ENCODE measurements at places on chromosomes 13 and 19.

DNA sequence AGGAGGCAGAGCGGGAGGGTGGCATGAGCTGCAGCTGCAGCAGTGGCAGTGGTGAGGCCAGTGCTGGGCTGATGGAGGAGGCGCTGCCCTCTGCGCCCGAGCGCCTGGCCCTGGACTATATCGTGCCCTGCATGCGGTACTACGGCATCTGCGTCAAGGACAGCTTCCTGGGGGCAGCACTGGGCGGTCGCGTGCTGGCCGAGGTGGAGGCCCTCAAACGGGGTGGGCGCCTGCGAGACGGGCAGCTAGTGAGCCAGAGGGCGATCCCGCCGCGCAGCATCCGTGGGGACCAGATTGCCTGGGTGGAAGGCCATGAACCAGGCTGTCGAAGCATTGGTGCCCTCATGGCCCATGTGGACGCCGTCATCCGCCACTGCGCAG, 2.0 kb downstream of the EGLN2 start:
- no peak for DNase-seq

GRCh38 chr19:3721887-3722442, 13.8 kb downstream of the TJP3 start:
- DNase-seq: no peak

- DNase-seq: no peak
Measured at GRCh38 chr19:29478578-29479565, 46.9 kb upstream of the VSTM2B start.

DNA sequence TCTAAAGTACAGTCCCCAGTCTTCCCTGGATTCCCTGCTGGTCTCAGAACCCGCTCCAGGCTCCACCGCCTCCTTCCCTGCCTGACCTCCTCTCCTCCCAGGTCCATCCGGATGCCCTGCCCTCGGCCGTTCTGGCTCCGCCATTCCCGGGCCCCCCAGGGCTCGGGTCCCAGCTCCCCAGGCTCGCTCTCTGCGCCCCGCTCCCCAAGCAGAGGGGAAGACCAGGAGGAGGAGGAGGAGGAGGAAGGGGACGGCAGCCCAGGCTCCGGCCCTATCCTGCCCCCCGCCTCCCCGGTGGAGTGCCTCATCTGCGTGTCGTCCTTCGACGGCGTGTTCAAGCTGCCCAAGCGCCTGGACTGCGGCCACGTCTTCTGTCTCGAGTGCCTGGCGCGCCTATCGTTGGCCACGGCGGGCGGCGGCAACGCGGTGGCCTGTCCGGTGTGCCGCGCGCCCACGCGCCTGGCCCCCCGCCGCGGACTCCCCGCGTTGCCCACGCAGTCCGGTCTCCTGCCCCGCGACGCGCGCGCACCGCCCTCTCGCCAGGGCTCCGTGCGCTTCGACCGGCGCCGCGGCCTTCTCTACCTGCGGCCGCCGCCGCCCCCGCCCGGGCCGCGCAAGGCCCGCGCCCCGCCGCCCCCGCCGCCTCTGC, 647 bp downstream of the RNF225 start:
- DNase-seq: no peak

DNA sequence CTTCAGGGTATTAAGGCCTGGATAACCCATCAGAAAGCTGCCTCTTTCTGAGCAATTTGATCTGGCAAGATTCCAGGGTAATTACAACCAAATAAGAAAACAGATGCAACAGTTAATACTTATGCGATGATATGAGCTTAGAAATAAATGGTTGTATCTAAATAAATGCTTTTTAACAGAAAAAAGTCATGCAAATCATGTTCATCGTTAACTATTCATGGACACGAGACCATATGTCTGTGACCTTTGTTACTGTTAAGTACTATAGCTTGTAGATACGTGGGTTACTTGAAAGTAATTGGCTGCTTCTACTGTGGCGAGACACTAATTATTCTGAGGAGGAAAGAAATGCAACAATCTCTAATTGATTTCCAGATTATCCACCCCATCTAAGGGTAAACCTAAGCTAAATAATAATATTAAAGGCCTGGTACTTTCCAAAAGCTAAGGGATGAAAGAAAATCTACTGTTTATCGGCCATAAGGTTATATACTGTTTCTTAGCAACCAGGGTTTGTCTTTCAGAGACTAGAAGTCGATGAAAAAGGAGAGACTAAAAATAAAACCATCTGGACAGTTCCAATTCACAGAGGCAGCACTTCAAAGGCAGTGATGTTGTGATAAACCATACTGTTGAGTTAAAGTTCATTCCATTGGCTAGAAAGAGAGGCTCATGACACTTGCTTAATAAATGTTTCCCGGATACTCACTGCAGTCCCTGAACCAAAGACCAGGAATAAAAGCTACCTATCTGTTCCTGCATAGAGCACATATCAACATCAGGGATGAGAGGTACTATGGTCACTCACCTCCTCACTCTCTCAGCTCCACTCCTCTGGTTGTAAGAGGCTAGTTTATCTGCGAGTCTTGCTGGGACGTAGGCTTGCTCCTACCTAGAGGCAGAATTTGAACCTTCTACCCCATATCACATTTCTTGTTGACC, 1.5 kb downstream of the EPSTI1 start:
- peak; percentile 81 for DNase-seq

DNA sequence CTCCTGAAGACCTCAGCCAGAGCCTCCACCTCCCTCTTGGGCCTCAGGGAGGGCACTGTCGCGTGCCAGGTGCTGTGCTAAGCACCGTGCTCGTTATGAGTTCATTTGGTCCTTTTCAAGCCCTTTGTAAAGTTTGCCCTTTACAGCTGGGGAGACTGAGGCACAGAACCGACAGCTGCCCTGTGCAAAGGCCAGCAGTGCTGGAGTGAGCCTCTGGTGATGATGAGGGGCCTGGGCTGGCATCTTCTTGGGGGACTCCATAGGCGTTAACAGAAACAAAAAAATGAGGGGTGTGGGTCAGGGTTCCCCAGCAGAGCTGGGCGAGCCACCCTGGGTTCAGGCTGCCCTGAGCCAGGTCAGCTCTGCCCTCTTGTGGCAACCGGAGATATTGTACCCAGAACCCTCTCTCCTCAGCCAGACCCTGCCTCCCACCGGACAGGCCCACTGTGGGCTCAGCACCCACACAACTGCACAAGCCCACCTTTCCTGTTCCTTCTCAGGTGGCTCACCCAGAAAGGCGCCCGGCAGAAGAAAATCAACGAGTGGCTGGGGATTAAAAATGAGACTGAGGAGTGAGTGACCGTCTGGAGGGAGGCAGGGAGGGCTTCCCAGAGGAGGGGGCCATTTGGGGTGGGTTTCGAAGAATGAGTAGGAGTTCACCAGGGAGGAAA, 5.5 kb upstream of the IFI30 start:
- peak; percentile 56 for DNase-seq

GRCh38 chr19:55095260-55096060, 19.8 kb downstream of the EPS8L1 start:
- DNase-seq: no peak

- peak; percentile 0 for DNase-seq
Measured at GRCh38 chr13:73275163-73275562, 216.4 kb downstream of the KLF5 start.

GRCh38 chr13:113454936-113455335, 1.6 kb upstream of the ADPRHL1 start:
- DNase-seq: no peak

DNA sequence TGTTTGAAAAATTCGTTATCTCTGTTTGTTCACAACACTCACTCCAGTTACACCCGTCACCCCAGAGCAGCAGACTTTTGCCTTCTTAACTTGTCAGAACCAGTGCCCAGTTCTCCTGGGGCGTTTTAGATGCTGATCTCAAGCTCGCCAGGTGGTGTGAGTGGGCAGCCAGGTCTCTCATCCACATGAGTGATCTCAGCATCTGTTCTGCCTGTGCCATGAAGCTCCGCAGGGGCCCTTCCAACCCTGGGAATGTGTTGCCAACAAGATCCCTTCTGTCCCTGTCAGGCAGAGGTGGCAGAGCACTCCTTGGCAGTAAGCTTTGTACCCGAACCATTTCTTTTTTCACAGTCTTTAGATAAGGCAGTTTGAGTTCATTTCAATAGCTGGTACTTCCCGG, 896.5 kb downstream of the UQCRFS1 start:
- DNase-seq: no peak

- no peak for DNase-seq
Measured at GRCh38 chr13:50456111-50456510, 387.4 kb downstream of the DLEU7 start.

GRCh38 chr19:13964776-13965175, 12.5 kb downstream of the DCAF15 start:
- DNase-seq: no peak

DNA sequence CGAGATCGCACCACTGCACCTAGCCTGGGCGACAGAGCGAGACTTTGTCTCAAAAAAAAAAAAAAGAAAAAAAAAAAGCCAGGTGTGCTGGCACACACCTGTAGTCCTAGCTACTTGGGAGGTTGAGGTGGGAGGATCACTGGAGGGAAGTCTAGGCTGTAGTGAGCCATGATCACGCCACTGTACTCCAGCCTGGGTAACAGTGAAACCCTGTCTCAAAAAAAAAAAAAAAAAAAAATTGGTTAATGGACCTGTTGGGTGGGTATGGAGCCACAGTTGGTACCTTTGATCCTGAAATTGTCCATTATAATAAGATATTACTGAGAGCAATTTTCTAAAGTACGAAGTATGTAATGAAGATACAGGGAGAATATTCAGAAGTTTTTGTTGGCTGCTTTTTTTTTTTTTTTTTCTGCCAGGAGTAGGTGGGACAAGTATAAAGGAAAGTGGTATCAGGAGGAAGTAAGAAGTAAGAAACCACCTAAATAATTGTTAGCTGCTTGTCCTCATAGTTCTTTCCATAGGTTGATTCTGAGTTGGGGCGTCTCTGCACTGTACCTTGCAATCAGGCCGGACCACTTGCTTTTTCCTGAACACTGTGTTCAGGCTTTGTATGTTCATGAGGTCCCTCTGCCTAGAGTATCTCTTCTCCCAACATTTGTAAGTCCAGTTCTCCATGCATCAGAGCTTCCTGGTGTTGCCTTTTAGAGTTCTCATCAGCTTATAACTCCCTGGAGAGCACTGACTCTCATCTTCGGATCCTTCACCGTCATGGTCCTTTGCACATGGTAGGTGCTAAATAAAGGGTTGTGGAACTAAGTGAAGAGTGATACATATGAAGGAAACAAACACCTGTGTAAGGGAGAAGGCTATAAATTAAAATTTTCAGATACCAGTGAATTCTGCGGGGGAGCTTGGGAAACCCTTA, 31.7 kb downstream of the ARHGAP35 start:
- no peak for DNase-seq

DNA sequence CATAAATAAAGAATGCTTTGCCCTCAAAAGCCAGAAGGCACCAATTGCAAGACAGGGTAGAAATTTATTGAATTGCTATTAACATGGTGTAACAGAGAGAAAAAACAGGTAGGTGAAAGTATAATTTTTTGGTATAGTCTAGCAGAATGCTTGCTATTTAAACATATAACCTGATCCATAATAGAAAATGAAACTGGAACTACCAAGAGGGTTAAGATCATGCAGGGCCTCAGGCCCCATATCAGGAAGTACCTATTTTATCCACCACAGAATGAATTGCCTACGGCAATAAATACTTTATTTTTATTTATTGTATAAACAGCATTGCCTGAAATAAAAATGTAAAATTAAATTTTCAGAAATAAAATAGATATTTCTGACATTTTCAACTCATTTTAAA, 159.5 kb downstream of the PRR20E start:
- DNase-seq: no peak

DNA sequence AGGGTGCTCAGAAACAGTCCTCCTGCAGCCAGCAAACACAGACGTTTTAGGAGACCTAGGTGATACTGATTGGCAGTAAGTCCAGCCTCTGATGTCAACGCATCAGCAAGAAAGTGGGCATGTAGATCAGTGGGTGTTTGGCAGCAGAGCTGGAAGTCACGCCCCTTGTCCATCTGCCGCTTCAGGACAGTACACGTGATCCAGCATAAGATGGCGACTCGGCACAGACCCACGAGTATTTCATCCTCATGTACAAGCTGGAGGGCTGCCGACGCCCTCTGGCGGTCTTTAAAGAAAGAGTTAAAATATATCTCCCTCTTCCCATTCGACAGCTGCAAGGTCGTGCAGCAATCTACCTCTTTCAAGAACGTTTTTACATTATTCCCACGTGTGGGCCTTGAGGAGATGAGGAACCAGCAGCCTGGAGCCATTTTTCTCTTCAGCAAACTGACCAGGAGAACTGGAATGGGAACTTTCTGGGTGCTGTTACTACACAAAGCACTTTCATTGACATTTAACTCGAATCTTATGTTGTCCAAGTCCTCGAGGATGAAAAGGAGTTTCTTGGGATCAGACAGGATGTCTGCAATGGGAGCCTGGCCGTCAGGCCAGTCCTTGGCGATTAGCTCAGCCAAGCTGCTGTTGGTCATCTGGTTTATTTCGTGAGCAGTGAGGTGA, 22.3 kb downstream of the NLRP11 start:
- DNase-seq: peak; percentile 3

- DNase-seq: peak; percentile 7
Measured at GRCh38 chr19:18789883-18790565, 1.1 kb downstream of the COMP start.

GRCh38 chr13:93767917-93768409, 541.4 kb downstream of the GPC6 start:
- DNase-seq: no peak

GRCh38 chr13:97249093-97249795, 27.1 kb downstream of the MBNL2 start:
- DNase-seq: no peak

DNA sequence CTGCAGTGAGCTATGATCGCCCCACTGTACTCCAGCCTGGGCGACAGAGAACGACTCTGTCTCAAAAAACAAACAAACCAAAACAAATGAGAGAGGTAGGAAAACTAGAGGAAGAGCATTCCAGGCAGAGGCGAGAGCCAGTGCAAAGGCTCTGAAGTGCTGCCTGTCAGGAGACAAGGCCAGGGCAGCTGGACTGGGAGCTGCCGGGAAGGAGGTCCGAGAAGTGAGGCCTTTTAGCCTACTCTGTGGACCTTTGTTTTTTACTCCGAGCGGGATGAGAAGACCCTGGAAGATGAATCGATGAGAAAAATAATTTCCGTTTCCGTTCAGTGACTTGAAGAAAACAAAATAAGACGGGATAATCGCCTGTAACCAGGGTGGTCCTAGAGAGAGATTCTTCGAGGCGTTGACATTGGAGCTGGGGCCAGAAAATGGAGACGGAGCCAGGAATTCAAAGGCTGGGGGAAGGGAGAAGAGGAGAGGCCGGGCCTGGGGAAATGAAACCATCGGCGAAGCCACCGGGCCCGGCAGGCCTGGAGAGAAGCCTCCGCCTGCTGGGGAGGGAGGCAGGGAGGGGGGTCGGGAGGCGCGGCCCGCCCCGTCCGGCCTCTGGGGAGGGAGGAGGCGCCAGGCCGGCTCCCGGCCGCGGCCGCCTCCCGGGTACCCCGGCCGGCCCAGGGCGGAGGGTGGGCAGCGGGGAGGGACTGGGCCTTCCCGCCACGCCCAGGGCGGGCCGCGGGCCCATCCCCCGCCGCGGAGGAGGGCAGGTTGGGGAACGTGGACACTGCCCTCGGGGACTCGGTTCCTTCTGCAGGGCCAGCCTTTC, 7.8 kb upstream of the SERTAD1 start:
- peak; percentile 33 for DNase-seq

DNA sequence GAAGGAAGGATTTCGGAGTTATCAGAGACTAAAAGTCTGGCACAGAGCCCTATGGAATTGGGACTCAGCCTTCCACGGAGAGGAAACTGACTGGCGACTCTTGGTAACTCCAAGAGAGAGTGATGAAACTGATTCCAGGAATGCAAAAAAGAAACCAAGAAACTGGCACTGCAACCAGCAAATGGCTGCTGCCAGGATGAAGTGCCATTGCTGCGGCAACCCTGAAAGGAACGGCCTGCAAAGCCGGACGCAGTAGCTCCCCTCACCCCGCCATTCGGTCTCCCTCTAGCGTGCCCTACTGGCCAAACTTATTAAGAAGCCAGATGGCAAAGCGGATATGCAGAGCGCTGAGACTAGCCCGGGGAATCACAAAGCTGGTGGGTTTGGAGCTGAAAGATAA, 236.0 kb downstream of the PCDH9 start:
- DNase-seq: no peak

GRCh38 chr13:77038907-77039480, 12.0 kb upstream of the FBXL3 start:
- no peak for DNase-seq

All from CD4-positive, alpha-beta T cell treated with Interleukin-4 for 4 hours (primary cell).